Retinal pigment epithelial cell (primary cell): ENCODE measurements at places on chromosomes 2 and 18.

DNA sequence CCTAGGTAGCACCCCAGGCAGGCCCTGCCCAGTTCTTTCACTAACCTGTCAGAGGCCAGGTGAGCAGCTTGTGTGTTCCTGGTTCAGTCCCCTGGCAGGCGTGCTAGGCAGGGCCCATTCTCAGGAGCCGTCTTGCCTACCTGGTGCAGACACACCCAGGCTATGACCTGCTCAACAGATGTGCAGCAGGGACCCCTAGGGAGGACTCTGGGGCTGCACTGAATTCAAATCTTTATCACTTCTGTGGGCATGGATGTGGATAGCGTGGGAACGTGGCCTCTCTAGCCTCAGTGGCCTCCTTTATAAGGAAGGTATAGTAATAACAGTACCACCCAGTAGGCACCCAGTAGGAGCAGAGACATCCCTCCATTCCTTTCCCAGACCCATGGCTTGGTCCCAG is 48.4 kb downstream of the PLEKHB2 start:
- no peak for DNase-seq

GRCh38 chr18:49813069-49813318 is 339 bp downstream of the ACAA2 start:
- no peak for DNase-seq

- no peak for DNase-seq
Measured at GRCh38 chr2:189348369-189348768, 92.9 kb upstream of the WDR75 start.

- DNase-seq, result no peak
Measured at GRCh38 chr2:158823486-158824237, 28.5 kb downstream of the DAPL1 start.

- no peak for DNase-seq
Measured at GRCh38 chr18:45069546-45069945, 388.9 kb downstream of the SETBP1 start.

DNA sequence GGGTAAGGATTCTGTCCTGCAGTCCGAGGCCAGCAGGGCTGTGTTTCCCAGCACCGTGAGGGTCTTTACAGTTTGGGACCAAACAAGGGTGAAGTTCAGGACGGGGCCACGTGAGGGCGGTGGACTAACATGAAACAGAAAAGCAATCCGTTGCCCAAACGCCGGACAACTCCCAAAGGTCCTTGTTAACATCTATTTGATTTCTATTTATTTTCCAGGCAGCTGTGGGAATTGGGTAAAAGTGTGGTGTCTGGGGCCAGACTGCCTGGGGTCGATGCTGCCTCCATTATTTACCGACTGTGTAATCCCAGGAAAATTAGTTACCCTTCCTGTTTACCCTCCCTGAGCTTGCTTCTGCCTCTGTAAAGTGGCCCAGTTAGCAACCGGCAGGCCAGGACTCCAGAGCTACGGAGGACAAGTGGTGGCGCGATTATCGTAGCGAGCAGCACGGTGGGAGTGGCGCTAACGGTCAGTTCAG is 66.3 kb upstream of the TCF7L1 start:
- peak; percentile 52 for DNase-seq

GRCh38 chr2:186946896-186947467 is 98.0 kb upstream of the ZSWIM2 start:
- no peak for DNase-seq

GRCh38 chr2:128196471-128196931 is 105.5 kb downstream of the UGGT1 start:
- no peak for DNase-seq

DNA sequence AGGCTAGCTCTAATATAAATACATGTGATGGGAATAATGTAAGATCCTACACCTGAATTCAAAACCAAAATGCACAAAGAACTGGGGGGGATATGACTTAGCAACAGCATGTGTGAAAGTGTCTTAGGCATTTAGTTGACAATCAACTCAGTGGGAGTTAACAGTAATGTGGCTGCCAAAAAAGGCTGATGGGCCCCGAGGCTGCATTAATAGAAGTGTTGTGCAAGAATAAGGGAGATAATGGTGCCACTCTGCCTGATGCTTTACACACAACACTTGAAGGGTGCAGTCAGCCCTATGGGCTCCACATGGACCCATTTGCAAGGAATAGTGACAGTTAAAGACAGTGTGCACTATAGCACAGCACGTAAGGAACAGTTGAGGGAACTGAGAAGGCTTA is 649.4 kb upstream of the ZEB2 start:
- DNase-seq, result no peak
